ENCODE measurements at places on chromosomes 5 and 9.

- DNase-seq: no peak
Observed at GRCh38 chr9:105295986-105296385, 51.5 kb downstream of the SLC44A1 start.

DNA sequence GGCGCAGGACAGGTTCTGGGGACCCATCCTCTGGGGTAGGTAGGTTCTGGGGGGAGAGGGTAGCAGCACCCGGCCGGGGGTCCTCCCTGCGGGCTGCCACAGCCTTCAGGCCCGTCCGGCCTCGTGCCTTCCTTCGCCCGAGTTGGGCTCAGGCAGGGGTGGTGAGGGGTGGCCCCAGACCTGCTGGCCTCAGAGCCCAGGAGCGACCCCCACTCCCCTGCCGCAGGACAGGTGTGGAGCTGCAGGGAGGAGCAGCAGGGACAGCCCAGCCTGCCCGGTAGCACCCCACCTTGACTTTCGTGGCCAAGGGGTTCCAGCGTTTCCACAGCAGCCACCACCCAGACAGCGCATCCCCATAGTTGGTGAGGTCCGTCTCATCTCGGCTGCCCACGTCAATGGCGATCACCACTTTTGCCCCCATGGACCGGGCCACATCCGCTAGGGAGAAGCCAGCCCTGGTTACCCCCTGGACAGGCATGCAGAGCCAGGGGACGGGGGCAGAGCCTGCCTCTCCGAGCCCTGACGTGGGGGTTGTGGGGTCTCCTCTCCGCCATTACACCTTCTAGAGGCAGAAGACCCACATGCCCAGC is 3.4 kb upstream of the NSMF start:
- DNase-seq: no peak

GRCh38 chr9:17330097-17330496 is 195.3 kb downstream of the CNTLN start:
- DNase-seq: no peak

DNA sequence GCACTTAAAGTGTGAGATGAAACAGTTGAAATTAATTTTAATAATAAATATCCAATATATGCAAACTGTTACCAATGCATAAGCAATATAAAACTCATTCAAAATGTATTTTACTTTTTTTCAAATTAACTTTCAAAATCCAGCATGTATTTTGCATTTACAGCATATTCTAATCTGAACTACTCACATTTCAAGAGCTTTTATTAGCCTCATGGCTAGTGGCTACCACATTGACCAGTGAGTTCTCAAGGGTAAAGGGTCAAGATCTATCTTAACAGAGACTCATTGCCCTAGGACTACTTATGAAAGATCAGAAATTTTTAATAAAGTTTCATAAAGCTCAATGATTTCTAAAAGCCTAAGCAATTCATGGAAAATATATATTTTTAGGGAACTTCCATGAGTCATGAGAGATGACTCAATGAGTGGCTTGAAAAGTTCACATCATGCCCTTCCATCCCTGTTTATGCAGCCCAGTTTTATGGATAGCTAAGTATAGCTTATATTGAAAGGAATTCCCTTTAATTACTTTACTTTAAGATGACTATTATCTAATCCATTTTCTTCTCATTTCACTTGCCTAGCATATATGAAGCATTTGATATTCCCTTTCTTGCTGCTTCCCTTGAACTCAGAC is 608.6 kb downstream of the SLCO4C1 start:
- DNase-seq: no peak

- no peak for DNase-seq
Observed at GRCh38 chr5:40601198-40601868, 78.4 kb upstream of the PTGER4 start.

GRCh38 chr9:2523591-2523990 is 98.0 kb upstream of the VLDLR start:
- no peak for DNase-seq

GRCh38 chr9:108815156-108815555 is 40.6 kb downstream of the ACTL7B start:
- DNase-seq: no peak

GRCh38 chr5:81747030-81747429 is 3.9 kb downstream of the SSBP2 start:
- DNase-seq: no peak

DNA sequence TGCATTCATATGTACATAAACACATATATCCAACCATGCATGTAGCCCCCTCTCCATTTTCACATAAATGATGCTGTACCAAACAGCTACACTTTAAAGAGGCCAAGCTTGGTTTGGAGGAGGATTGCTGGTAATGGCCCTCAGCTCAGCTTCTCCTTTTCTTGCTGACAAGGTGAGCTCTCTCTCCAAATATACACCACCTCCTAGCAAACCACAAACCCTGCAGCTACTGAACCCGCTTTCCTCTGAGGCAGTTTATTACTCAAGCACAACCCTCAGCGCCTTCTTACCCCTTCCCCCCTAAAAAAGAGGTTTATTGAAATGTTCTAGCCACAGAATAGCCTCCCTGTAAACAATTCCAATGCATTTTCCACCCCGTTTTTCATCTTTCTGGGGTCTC is 54.0 kb downstream of the ALG2 start:
- no peak for DNase-seq

GRCh38 chr5:108661590-108662219 is 86.0 kb upstream of the FER start:
- no peak for DNase-seq

GRCh38 chr9:13234932-13235331 is 44.6 kb downstream of the MPDZ start:
- DNase-seq: no peak

DNA sequence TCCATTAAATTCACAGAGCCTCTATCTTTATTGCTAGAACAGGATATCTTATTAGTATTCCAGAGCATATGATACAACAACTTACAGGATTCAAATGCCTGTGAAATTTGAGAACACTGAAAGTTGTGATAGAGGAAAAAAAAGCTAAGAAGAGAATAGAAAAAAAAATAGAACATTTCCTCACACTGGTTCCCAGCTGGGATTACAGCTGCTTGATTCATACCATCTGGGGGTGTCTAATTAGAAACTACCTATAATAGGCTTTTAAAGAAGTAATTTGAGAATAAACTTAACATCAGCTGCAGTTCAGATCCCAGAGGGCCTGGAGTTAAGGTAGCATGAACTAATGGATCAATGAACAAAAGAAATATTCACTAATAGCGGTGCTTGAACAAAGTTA is 922.0 kb downstream of the CDH12 start:
- no peak for DNase-seq

DNA sequence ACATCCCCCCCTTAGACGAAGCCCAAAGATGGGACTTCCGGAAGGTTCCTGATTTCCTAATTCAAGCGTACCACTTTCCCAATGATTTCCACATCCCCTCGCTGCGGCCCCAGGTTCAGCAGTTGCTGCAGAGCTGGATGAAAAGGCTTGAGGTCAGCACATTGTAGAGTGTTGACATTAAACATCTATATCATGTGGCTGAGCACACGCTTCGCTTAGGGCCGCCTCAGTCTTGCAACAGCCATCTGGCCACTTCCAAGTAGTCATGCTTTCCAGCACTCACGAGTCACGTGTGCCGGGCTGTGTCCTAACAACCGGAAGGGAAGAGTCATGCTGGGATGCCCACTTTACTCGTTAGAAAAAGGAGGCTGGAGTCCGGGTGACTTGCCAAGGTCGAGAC is 340.6 kb upstream of the IRX4 start:
- DNase-seq: no peak

DNA sequence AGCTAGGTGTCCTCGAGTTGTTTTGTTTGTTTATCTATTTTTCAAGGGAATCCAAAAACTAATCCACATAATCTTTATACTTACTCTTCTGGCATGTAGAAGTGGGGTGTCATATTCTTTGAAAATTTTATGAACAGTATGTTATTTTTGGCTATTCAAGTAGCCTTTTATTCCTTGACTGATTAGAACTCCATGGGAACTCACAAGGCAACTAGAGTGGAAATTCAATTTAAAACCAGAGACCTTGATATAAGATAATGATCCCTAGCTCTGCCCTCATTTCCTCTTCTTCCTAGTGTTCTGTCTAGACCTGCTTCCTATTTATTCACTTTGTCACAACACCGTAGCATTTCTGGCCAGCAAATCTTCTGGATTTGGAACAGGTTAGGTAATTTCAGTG is 1123.7 kb upstream of the C9orf72 start:
- DNase-seq: no peak

- DNase-seq: no peak
Observed at GRCh38 chr9:92327283-92327850, 1.6 kb downstream of the CENPP start.

GRCh38 chr5:77073667-77074066 is 13.4 kb downstream of the ZBED3 start:
- DNase-seq: no peak

DNA sequence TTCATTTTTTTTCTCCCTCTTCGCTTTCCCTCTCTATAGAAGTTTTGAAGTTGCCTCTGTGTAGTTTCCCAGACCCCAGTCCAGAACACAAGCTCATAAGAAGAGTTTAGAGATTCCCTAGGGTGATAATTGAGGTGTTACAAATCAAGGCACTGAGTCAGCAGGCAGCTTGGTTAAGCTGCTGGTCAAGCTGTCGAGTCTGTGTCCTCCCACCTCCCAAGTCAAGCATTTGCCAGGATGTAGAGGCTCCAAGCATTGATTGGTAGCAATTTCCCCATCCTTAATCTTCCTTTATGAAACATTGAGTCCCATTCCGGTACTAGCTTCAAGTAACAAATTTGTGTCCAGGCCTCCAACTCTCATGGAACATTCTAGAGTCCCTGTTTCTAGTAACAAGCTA is 47.5 kb upstream of the SLC1A1 start:
- DNase-seq: no peak

GRCh38 chr9:93488244-93488643 is 34.9 kb upstream of the FAM120AOS start:
- no peak for DNase-seq

- DNase-seq: no peak
Observed at GRCh38 chr9:37174247-37174646, 53.9 kb downstream of the ZCCHC7 start.

DNA sequence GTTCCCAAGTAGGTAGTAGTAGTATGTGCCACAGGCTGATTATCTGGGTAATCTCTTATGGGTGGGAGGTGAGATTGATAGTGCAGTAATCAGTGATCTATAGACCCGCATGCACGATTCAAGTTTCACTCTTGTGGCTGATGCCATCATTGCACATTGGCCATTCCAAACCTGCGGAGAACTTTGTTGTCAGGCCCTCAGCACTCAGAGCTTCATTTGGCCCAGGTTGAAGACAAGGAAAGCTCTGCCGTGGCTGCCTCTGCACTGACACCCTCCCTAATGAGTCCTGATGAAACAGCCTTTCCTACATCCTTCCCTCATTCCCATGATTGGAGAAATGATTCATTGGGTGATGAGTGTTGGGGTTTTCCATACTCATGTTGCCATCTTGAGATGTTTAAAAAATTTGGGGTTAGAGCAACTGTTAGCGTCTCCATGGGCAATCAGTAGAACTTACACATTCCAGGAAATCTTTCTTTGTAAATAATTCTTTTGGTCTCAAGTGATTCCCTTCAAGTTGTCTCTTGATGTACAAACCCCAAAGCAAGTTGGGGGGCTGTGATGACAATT is 22.9 kb downstream of the PROP1 start:
- DNase-seq: no peak

DNA sequence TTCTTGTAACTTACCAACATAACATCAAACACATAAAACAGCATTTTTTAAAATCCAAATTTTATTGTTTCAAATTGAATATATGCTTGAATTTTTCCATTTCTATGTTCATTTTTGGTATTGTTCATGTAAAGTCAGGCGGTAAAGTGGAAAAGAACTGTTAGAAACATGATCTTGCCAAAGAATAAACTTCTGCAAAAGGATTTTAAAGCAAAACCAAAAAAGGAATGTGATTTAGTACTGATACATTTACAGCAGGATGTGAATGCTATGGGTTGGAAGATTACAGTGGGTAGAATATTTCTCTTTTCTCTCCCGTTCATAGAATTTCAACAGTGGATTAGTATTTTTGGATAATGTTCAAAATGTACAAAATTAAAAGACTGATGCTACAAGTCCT is 277.2 kb upstream of the MPDZ start:
- no peak for DNase-seq

DNA sequence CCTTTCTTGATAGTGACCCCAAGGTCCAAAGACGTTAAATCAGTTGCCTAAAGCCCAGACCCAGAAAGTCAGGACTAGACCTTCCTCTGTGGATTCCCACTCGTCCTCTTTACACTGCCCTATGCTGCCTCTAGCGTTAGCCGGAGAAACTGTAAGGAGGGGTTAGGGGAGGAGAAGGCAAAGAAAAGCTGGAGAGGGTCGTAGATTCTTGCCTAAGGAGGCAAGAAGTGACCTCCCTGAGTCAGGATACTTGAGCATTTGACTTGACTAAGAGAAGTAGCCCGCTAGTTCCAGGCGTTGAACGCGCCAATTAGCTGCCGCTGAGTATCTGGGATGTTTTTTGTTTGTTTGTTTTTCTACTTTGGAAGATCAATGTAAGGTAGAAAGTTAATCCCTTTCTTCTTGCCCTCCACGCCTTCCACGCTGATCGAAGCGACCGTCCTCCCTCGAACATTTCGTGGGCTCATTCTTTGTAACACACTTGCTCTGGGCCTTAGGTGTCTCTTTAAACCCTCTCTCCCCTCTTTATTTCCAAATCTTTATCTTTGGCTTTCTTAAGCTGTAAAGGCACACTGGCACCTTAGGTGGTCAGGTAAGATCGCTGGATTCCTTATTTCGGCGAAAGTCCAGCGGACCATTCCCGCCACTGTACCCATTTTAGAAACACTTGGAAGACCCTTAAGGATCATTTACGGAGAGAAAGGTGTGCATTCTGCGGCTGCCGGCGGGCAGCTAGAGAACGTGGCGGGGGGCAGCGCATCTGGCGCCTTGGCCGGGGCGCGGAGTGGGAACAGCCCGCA is 5.1 kb upstream of the RGMB start:
- no peak for DNase-seq

- no peak for DNase-seq
Observed at GRCh38 chr5:132303589-132303988, 9.4 kb downstream of the SLC22A4 start.

- DNase-seq: no peak
Observed at GRCh38 chr9:87179553-87180340, 232.4 kb upstream of the GAS1 start.

GRCh38 chr5:113195771-113196170 is 219.2 kb downstream of the DCP2 start:
- no peak for DNase-seq

DNA sequence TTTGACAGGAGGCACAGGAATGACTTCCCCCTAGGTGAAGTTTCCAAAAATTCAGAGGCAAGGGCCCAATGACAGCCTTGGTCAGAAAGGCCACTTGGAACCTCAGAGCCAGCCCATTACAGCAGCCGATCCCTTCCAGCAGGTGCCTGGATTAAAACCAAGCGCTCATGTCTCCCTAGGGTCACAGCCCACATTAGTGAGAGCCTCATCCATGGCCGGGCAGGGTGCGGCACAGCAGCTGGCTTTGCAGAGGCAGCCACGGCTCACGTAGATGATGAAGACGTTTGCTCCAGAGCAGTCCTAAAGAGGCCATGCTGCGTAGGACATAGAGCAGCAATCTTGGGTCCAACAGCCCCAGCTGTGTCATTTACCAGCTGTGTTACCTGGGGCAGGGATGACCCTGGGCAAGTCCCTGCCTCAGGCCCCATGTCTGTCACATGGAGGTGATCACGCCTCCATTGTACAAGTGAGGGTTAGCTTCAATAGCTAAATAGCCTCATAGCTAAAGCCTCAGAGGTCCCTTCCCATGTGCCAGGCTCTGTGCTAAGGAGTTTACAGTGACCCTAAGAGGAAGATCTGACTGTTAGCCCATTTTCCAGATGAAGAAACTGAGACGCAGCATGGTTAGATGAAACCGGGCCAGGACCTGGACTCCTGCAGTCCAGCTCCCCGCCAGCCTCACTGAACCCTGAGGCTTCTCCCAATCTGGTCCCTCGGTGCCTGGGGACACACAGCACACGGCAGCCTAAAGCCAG is 39.2 kb downstream of the NEK6 start:
- DNase-seq: no peak

All from D721Med (cell line).